ENCODE measurements at places on chromosomes 11 and 22.

GRCh38 chr11:32446227-32446626, 10.9 kb upstream of the WT1 start:
- DNase-seq, result no peak

DNA sequence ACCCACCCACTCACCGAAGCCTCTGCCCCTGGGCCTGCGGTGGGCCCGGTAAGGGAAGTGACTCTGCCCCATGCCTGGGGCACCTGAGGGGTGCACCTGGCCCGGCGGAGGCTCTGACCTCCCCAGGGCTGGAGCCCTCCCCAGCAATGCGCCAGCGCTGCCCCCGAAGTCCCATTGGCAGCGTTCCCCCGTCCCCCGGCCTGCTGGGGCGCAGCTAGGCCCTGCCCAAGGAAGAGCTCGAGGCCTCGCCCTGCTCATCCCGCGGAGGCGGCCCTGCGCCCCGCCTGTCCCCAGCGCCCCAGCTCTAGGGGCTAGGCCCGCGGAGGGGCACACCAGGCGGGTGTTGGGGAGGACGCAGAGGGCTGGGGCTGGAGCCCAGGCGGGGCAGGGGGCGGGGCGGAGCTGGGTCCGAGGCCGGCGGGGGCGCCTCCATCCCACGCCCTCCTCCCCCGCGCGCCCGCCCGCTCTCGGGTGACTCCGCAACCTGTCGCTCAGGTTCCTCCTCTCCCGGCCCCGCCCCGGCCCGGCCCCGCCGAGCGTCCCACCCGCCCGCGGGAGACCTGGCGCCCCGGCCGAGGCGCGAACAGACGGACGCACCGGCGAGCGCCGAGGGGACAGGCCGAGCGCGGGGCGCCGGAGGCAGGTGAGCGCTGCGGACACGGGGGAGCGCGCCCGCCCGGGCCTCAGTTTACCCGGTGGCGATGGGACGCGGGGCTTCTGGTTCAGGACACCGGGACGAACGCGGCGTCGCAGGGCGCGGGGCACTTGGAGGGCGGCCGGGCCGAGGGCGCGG, at the start of gene EPS8L2:
Gene EPS8L2 (plus strand): TSS at position 586 of the 793 bp plus-strand sequence. CDS start 3,177 bp downstream, outside the sequence.
- no peak for DNase-seq

- no peak for DNase-seq
Measured at GRCh38 chr11:119373059-119373920, 8.2 kb downstream of the USP2 start.

- DNase-seq, result no peak
Measured at GRCh38 chr11:65857500-65857852, 504 bp downstream of the CFL1 start.

GRCh38 chr11:119335091-119335654, 846 bp downstream of the RNF26 start:
- DNase-seq, result no peak

DNA sequence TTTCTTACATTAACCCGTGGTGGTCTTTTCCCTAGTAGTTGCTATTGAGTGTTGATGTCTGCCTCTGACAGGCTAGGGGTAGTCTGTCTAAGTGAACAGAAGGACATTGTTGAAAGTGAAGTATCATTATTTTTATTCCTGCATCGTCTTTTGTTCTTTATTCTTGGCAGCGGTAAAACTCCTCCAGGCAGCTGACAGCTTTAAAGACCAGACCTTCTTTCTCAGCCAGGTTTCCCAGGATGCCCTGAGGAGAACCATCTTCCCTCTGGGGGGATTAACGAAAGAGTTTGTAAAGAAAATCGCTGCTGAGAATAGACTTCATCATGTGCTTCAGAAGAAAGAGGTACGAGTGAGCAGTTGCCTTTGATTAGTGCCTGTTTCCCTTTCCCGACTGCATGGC, 14.6 kb downstream of the TRMU start:
- no peak for DNase-seq
